Stimulated activated CD4-positive, alpha-beta T cell treated with anti-CD3 and anti-CD28 coated beads, Interleukin-1b, Interleukin-23, amount 100 ng/mL, for 48 hours (primary cell): ENCODE measurements at places on chromosomes 13 and 19.

GRCh38 chr13:51453207-51453958 lies 547 bp upstream of the INTS6 start:
- DNase-seq: peak; percentile 75

GRCh38 chr19:16922949-16923348 lies 34.1 kb downstream of the F2RL3 start:
- no peak for DNase-seq

DNA sequence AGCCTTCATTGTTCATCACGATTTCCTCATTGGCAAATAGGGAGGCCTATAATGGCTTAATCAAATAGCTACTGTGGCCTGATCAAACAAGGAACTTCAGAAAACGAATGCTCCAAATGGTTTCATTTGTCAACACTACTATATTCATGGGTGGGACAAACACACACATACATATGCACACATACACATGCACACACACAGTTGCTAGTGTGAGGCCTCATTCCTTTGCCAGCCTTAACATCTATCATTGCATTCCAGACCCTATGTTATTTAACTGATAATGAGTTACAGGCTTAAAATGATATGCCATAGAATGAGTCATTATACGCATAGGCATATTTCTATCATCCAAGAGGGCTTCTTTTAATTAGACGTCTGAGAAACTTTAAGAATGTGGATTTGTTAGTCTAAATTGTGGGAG lies 140.2 kb downstream of the KLF5 start:
- DNase-seq: no peak

- no peak for DNase-seq
Measured at GRCh38 chr13:113116206-113116800, 6.3 kb upstream of the F10 start.

DNA sequence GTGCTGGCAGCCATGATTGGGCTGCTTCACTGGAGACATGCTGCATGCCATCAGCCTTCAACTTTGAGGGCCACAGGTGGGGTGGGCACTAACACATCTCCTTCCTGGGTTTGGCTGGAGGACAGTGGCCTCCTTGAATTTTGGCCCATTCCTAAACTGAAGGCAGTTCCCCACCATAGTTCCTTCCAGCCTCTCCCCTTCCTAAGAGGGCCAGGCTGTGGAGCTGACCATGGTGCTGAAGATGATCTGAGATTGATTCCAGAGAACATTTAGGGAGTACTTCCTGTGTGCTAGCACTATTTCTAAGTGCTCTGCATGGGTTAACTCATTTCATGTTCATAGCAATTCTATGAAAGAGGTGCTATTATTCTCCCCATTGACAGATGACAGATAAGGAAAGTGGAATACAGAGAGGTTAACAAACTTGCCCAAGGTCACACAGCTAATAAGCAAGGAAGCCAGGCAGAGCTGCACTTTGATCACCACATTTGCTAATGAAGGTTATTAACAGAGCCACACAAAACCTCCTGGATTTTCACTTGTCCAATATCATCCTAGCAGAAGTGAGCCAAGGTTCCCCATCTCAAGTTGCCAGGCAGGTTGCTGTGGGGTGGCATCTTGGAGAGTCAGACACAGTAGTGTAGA lies 175.3 kb downstream of the ZIC5 start:
- DNase-seq: peak; percentile 6
